ENCODE measurements at places on chromosomes 6 and 20.

- DNase-seq = no peak
These were observed 42.4 kb upstream of the CHRNA4 start for GRCh38 chr20:63403403-63404105.

- no peak for DNase-seq
These were observed 197.4 kb upstream of the PRSS16 start for GRCh38 chr6:27049863-27050781.

GRCh38 chr6:118697554-118697953 lies 46.2 kb upstream of the CEP85L start:
- no peak for DNase-seq

DNA sequence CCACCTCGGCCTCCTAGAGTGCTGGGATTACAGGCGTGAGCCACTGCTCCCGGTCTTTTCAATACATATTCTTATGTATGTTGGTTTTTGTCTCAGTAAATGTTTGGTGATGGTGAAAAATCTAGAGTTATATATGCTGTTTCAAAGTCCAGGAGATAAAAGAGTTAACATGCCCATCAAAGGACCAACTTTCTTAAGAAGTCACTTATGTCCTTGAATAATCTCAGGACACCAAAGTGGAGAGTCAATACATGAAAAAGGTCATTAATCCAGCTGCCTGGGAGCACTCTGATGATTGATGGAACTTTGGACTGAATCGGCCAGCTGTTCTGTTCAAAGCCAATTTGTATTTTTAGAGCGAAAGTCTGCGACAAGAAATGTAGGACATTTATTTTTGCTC lies 59.8 kb upstream of the HDAC2 start:
- no peak for DNase-seq

- DNase-seq = no peak
These were observed 172.0 kb downstream of the VEGFA start for GRCh38 chr6:43942011-43942442.

DNA sequence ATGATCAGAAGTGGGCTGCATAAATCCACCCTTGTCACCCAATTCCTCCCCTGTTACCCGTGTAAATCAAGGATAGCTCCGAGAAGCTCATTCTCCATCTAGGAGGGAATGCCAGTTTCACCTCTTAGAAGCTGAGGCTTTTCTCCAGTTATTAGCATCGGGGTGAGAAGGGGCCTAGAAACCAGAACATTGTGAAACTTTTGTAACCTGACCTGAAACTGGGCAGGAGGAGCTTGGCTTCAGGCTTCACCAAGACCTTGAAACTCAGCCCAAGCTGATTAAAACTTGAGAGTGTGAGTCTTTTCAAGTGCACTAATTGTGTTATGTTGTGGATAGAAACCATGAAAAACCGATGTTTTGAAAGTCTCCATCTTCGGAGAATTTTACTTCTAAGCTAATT lies 103.1 kb downstream of the BMP2 start:
- DNase-seq = no peak

DNA sequence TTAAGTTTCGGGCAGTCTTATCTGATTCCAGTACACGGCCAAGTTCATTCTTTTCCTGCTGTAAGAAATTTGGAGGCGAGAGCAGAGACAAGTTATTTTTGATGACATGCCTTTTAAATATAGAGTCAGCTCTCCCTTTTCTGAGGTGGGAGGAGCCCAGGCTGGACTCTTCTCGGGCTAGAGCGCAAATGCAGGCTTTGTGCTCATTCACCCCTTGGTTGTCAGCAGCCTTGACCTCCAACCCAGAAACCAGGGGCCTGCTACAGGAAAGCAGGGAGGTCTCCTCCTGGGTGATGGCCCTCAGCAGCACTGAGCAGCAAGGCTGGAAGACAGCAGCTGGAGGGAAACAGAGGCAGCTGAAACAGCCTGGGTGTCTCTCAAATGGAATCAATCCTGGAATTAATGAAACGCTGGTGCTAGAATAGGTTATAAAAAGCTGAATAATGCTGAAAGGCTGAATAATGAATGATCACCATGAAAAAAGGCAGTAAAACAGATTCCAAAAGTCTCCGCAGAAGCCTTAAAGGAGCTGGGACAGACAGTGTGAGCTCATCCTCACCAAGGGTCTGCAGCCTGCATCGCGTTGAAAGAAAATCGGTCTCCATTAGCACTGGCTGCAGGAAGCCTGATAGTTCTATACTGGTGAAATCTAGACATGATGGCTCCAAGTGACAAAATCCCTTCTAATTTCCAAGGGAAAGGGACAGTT lies 28.2 kb upstream of the ECI2 start:
- DNase-seq = no peak

DNA sequence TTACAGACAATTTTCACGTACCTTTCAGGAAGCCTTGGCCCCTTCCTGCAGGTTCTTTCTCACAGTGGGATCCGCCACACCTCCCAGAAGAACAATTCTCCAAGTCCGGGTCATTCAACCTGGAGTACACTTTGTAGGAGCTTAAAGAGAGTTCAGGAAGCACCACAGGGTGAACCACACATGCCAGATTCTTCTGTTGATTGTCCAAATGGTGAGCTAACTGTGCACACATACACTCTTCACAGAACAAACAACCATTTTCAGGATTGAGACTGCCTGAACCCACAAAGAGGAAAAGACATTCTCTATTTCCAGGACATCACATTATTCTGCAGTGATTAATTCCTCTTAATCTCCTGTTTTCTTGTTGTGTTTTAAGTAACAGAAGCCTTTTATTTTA lies 51.0 kb downstream of the SCGN start:
- no peak for DNase-seq

DNA sequence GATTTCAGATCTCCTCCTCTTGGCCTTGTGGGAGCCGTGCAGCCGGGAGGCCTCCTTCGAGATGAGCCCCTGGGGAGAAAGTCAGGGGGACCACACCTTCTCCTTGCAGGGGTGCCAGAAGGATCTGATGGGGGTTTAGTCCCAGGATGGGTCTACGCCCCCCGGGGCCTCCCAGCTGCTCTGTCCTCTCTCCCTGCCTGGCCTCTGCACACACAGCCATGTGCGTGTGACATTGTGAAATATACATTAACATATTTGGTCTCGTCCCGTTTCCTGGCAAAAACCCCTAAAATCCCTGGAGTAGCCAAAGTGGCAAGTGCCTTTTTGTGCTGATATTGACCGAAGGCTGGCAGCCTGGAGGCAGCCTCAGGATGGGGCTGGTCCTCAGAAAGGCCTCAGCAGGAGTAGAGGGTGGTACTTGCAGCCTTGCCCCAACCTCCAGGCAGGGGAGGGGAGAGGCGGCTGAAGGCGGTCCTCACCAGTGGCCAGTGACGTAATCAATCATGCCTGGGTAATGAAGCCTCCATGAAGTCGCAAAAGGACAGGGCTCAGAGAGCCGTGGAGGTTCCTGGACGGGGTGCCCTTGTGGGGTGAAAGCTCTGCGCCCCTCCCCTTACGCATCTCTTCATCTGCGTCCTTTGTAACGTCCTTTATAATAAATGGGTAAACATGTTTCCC lies 5.1 kb upstream of the HELZ2 start:
- no peak for DNase-seq

GRCh38 chr6:52106994-52107393 lies 19.6 kb upstream of the PKHD1 start:
- DNase-seq = no peak

- DNase-seq = no peak
These were observed 16.2 kb upstream of the FUCA2 start for GRCh38 chr6:143527677-143528076.

GRCh38 chr6:132719736-132720448 lies 6.0 kb upstream of the VNN1 start:
- DNase-seq = no peak

DNA sequence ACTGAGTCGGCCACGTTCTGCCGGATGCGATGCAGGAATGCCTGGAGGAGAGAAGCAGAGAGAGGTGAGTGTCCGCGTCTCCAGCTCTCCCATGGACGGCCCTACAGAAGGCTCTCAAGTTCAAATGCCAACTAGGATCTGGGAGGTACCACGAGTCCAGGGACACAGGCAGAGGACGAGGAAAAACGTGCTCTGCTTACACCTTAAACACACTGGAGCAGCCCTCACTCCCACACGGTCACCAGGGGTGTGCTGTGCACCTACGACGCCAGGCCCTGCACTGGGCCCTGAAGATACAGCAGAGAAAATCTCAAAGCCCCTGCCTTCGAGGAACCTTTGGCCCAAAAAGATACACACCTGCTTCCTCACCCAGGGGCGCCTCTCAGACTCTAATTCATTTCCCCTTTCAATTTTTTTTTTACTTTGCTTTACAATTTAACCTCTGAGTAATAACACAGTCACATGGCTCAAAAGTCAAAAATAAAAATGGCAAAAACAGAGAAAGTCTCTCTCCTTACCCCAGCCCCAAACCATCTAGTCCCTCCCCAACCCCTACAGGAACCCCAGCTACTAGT lies 79.9 kb downstream of the PREX1 start:
- no peak for DNase-seq

GRCh38 chr6:132734694-132735236 lies 20.9 kb upstream of the VNN1 start:
- DNase-seq = peak; percentile 30

- DNase-seq = peak; percentile 73
These were observed 33.7 kb downstream of the PTGIS start for GRCh38 chr20:49534255-49534712.

GRCh38 chr6:42879372-42880239 lies at the start of gene RPL7L1:
Gene RPL7L1, plus strand, starts transcription at chr6:42879616. Its CDS starts 295 bp downstream, at chr6:42879911.
- DNase-seq = peak; percentile 94

DNA sequence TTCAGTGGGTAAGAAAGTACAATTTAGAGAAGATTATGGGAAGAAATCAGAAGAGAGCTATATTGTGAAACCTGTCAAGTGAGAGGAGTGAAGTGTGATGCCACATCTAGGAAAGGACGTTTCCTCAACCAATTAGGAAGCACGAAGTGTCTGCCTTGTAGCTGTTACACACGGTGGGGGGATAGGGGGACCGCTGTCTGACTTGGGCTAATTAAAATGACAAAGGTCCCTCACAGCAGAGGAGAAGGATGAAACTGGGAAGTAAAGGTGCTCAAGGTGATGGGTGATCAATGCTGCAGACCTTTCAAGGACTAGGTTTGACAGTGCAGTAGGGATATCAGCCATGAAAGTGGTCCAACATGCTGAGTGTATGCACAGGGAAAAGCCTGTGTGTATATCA lies 181.1 kb upstream of the PRSS16 start:
- DNase-seq = no peak

GRCh38 chr6:121520337-121521163 lies 85.1 kb downstream of the GJA1 start:
- no peak for DNase-seq

- no peak for DNase-seq
These were observed 287.0 kb downstream of the CDC5L start for GRCh38 chr6:44674226-44675155.

- DNase-seq = no peak
These were observed 275.0 kb upstream of the PREP start for GRCh38 chr6:105677671-105678475.

DNA sequence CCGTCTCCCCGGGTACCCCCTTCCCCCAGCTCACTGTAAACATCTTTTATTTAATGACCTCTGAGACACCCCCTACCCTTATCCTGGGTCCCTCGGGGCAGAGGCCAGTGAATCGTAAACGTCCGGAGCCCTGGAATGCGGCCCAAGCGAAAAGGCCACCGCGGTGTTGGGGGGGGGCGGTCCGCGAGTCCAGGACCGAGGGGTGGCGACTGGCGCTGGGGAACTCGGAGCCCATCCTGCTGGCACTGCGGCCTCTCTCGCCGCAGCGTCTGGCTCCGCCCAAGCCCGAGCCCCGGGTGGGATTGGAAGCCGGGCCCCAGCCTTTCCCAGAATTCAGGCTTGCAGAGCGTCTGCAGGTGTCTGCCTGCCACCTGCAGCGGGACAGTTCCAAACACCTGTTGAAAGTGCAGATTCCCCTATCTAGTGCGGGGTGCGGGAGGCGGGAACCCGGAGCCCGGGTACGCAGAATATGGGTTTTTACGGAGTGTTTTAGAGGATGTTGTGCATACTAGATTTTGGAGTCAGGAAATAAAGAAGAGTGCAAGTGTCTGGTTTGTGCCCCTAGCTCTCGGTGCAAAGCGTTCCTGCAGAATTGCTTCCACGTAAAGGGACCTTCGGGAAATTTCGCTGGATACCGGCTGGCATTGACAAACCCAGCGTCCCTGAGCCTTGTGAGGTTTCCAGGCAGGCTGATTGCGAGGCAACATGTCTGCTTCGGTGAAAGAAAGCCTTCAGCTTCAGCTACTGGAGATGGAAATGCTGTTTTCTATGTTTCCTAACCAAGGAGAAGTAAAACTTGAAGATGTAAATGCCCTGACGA lies 800 bp downstream of the RWDD2A start:
- peak; percentile 37 for DNase-seq

DNA sequence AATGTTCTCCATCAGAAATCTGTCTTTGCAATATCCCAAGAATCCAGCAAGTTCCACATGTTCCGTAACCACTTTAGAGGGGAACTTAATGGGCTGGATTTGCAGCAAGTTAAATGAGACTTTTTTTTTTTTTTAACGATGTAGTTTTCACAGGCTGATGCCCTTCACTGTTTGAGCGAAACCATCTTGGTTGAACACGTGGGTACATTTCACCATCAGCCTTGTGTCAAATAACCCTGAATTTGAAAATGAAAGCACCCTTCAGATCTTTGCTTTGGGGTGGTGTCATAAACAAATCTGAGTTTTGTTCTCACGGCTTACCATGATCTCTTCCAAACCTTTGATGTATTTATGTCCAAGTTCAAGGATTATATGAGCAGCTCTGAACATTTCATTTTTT lies 73.7 kb upstream of the EXOC2 start:
- no peak for DNase-seq

GRCh38 chr6:145878591-145879295 lies 64.1 kb upstream of the FBXO30 start:
- DNase-seq = no peak

DNA sequence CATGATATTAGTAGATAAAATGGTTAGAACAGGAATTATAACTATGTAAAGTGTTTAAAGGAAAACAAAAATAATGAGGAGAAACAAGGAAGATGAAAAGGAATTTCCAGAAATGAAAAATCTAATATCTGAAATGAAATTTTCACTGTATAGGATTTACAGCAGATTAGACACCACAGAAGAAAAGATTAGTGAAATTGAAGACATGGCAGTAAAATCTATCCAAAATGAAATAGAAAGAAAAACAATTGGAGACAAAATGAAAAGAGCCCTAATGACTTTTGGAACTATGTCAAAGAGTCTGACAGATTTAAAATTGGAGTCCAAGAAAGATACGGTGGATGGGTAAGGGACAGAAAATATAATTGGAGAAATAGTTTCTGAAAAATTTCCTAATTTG lies 174.2 kb downstream of the AKAP7 start:
- DNase-seq = no peak

Data from RKO (cell line).